ENCODE measurements at places on chromosomes 7 and 10.

GRCh38 chr7:3426064-3426463, 125.0 kb downstream of the SDK1 start:
- DNase-seq, result no peak

GRCh38 chr7:41328131-41328530, 374.8 kb downstream of the INHBA start:
- no peak for DNase-seq

- no peak for DNase-seq
Observed at GRCh38 chr10:58280477-58280876, 11.5 kb downstream of the CISD1 start.

GRCh38 chr7:135664046-135664589, 1.8 kb downstream of the STMP1 start:
- no peak for DNase-seq

GRCh38 chr10:93076871-93077270, 3.2 kb downstream of the CYP26A1 start:
- DNase-seq, result no peak

GRCh38 chr10:100829097-100829870, 83.5 kb upstream of the SLF2 start:
- peak; percentile 71 for DNase-seq

DNA sequence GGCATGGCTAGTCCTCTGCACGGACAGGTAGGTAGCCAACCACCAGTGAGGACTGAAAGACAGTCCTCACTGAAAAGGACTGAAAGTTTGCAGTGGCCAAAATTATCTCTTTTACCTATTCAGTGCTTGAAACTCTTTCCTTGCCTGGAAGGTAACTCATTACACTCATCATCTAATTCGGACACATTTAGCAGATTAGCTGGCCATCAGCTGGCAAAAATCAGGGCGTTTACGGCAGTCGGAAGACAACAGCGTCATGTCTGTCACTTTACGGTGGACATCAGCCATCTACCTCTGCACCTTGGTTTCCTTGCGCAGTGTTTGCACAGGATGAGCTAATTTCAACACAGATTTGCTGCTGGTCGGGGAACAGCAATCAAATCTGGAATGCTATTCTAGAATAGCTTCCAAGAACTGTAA, 740 bp downstream of the ANXA7 start:
- DNase-seq, result peak; percentile 75

GRCh38 chr7:4216016-4216415, 466.1 kb upstream of the FOXK1 start:
- DNase-seq, result no peak

- DNase-seq, result no peak
Observed at GRCh38 chr10:33248638-33249037, 85.8 kb downstream of the NRP1 start.

- peak; percentile 77 for DNase-seq
Observed at GRCh38 chr7:107932805-107933204, 41.8 kb downstream of the DLD start.

DNA sequence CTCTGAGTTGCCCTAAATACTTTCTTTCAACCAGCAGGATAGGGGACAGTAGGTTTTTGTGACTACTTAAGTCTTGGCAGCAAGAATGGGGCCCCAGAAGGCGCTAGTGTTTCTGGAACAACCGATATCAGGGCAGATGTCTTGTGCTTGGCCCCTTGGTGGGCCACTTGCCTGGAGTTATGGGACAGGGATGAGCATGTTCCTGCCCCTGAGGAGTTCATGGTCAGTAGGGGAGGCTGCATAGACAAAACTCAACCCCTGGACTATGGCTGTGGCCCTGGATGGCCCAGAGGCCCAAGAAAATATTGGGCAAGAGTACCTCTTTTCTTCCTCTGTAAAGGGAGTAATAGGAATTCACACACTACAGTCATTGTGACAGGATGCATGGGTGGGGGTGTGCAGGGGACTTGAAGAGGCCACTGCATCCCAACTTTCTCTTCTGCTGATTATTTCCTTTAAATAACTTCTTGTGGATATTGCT, 57.7 kb upstream of the IGFBP3 start:
- DNase-seq, result peak; percentile 49

DNA sequence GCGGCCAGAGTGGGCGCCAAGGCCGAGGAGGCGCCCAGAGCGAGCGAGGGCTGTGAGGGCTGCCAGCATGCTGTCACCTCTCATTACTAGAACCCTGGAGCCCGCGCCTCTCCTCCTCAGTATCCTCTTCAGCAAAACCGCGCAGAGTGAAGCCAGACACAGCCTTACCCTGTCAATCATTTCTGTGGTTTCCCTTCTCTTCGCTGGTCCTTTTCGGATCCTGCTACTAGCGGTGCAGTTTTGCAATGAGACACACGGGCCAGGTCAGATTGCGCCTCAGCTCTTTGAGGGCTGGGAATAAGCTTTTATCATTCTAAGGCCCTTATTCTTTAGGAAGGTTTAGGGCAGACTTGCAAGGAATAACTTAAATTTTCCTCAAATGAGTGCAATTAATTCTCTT, 55.5 kb upstream of the FAM171A1 start:
- no peak for DNase-seq

- DNase-seq, result no peak
Observed at GRCh38 chr10:61097026-61097425, 153.0 kb upstream of the RHOBTB1 start.

- no peak for DNase-seq
Observed at GRCh38 chr10:31157123-31158010, 125.7 kb upstream of the ZNF438 start.

DNA sequence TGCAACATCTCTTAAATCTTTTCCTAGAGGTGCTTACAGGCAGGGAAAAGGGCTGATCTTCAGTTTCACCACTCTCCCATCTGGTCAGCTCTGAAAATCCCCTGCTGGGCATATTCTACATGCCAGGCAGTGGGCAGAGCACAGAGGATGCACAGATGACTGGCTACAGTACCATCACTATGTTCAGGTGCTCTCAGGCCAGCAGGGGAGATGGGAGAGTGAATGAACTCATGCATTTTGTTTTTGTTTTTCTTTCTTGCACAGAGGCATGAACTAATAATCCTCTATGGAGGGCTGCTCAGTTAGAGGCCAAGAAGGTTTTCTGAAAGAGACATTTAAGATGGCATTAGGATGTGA, 19.3 kb downstream of the ELMO1 start:
- DNase-seq, result no peak

- no peak for DNase-seq
Observed at GRCh38 chr10:114142018-114142417, 32.0 kb downstream of the CCDC186 start.

DNA sequence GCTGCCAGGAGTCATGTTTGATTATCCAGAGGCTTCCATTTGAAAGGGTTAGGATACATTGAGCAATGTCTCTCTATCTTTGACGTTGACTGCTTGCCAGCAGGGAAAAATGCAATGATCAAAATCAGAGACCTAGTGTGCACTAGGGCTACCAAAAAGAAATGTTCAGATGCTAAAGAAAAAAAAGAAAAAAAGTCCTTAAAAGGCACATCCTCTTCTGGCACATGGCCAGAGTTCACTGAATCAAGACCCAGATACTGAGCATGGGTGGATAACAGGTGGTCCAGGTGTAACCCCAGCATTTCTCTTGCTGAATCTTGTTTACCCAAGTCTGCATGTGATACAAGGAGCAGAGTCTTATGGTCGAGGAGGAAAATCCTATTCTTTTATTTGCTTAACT, 899.3 kb downstream of the SORCS3 start:
- no peak for DNase-seq

DNA sequence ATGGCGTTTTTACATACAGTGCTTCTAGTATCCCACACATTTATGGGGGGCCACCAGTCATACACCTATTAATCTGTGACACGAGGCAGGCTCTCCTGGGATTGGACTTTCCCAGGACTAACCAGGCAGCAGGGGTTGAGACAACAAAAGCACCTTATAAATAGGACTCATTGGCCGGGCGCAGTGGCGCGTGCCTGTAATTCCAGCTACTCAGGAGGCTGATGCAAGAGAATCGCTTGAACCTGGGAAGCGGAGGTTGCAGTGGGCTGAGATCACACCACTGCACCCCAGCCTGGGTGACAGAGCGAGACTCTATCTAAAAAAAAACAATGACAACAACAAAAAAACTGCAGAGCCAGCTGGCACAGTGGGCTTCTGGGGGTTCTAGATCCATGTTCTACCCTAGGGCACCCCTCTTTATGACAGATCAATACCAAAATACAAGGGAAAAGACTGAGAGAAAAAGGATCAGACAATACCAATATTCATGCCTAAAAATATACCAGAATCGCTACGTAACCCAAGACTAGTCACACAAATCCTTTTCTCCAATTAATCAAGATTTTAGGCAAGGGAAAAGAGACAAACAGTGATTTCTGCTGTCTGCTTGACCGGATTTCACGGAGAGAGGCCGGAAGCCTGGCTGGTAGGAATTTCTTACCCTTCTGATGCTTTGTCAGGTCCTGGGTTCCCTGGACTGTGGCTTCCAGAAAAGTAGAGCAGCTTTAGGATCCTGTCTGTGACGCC, 98.4 kb upstream of the CCNY start:
- DNase-seq, result no peak

Data from endodermal cell (in vitro differentiated cells).